ENCODE measurements at places on chromosomes 3 and 15. TPM values are rescaled to one million over a fixed set of nuclear protein-coding genes. Genes with fewer than 3 reads are reported as not detected.
A peak's percentile ranks its signal among the peaks of the same experiment; 100 is the strongest.

The HYAL1 gene
- total RNA-seq: 0.18 TPM

The CASR gene
- not detected for total RNA-seq

The ELL3 gene
- total RNA-seq: 6.8 TPM

The KCNAB1 gene
- total RNA-seq: not detected

The UNC13C gene
- not detected for total RNA-seq

The NR1I2 gene
- total RNA-seq: not detected

The LDHAL6B gene
- total RNA-seq: not detected

DNA sequence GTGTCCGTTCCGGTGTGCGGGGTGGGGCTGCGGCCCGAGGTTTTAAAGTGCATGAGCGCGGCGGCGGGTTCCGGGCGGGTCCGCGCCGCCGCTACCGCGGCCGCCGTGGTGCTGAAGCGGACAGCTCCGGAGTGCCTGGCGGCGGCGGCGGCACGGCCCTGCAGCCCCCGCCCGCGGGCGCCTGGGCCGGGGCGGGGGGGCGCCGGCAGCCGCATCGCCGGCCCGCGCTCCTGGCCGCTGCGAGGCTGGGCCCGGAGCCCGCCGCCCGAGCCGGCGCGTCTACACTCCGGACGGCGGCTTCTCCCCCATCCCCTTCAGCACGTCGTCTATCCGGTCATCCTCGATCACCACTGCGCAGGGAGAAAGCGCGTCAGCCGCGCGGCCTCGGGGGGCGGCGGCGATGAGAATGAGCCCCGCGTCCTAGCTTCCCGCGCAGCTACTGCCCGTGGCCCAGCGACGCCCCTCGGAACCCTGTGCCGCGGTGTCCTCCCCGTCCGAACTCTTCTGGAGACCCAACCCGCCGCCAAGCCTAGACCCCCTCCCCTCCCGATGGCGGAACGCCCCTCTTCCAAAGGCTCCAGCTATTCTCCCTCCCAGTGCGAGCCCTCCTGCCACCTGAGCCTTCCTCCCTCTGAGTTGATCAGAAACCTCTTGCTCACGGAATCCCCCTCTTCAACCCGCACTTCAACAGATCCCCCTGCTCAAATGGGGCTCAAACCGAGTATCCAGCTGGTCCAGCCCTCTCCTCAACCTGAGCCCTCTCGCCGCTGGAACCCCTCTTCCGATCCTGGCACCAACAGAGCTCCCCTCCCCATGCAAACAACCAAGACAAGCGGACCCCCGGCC, 1.3 kb downstream of the CAMK2N2 start:
- no peaks in the 10 kb centered on the region for H3K36me3 ChIP-seq
- no peaks in the 10 kb centered on the region for H3K27me3 ChIP-seq
- DNase-seq: no peak

GRCh38 chr15:74628199-74628598, 12.6 kb downstream of the CLK3 start:
- H3K4me3 ChIP-seq: no peak overlapping the region
- H3K36me3 ChIP-seq: peaks cover 26% of the 10 kb centered on the region
- no peak for DNase-seq
- H3K27me3 ChIP-seq: no peaks in the 10 kb centered on the region

GRCh38 chr3:194100856-194101390, 35.0 kb upstream of the HES1 start:
- no peak for DNase-seq
- no peak overlapping the region for H3K4me3 ChIP-seq
- H3K27ac ChIP-seq: no peak overlapping the region
- H3K4me1 ChIP-seq: peaks cover 25% of the 10 kb centered on the region
- H3K27me3 ChIP-seq: no peaks in the 10 kb centered on the region

DNA sequence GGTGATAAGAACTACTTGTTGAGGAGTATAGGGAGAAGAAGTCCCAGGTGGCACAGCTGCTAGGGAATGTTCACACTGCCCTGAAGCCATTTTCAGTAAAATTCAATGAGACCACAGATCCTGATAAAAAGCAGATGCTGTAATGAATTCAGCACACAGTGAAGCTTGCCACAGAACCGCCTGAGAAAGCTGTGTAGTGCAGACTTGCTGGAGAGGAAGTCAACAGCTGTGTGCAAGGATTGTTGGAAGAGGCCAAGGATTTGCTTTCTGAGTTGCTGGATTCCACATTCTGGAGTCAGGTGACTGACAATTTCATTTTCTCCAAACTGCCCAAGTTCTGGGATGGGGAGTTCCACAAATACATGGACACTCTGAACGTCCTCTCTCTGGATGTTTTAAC, 70.9 kb downstream of the ANP32A start:
- no peak overlapping the region for H3K27ac ChIP-seq
- DNase-seq: no peak
- H3K27me3 ChIP-seq: no peaks in the 10 kb centered on the region
- H3K4me1 ChIP-seq: no peaks in the 10 kb centered on the region
- H3K4me3 ChIP-seq: no peak overlapping the region
- no peaks in the 10 kb centered on the region for H3K36me3 ChIP-seq

DNA sequence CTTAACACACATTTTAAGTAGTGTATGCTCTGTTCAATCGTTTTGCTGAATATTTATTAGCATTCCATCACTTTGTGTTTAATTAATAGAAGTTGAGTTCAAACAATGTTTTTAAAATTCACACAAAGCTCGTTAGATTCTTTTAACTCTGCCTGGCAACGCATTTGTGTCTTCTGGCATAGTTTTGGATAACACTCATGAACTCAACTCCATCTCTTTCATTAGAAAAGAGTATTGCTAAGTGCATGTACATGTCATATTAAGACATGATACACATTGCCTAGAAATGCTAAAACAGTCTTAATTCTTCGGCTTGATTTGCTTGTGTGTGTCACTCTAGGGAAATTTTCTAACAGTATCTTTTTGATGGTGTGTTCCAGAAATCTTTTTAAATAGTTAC, 15.7 kb downstream of the TSC22D2 start:
- no peak for DNase-seq
- peaks cover 59% of the 10 kb centered on the region for H3K4me1 ChIP-seq
- no peak overlapping the region for H3K4me3 ChIP-seq
- peaks cover 13% of the 10 kb centered on the region for H3K36me3 ChIP-seq
- H3K27me3 ChIP-seq: no peaks in the 10 kb centered on the region

DNA sequence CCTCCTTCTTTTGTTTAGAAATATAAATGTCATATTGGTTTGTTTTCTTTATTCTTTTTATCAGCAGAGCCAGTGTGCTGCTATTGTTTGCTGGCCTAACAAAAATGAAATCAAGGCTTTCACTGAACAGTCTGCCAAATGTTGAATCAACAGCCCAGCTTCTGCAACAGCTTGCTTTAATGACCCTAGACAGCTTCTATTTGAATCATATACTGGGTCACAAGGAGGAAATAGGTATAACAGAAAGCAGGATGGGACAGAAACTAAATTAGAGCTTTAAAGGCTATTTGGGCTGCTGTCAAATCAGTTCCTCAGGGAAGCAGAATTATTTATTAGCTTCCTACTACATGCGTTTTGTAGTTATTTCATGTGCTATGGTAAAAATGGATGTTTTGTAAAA, 12.1 kb upstream of the DNAJC13 start:
- H3K27me3 ChIP-seq: peaks cover 40% of the 10 kb centered on the region
- H3K36me3 ChIP-seq: no peaks in the 10 kb centered on the region
- no peak for DNase-seq
- no peaks in the 10 kb centered on the region for H3K4me1 ChIP-seq

- no peaks in the 10 kb centered on the region for H3K27me3 ChIP-seq
- H3K36me3 ChIP-seq: no peaks in the 10 kb centered on the region
- peak overlapping the region; percentile 86 for H3K27ac ChIP-seq
- H3K4me3 ChIP-seq: no peak overlapping the region
- H3K4me1 ChIP-seq: peaks cover 33% of the 10 kb centered on the region
Observed at GRCh38 chr3:12194669-12195161, 36.0 kb upstream of the TIMP4 start.

GRCh38 chr3:135412475-135412874, 553.1 kb upstream of the PPP2R3A start:
- no peaks in the 10 kb centered on the region for H3K27me3 ChIP-seq
- no peaks in the 10 kb centered on the region for H3K4me1 ChIP-seq
- no peak for DNase-seq

- no peaks in the 10 kb centered on the region for H3K4me1 ChIP-seq
- H3K4me3 ChIP-seq: no peak overlapping the region
- no peak overlapping the region for H3K27ac ChIP-seq
Observed at GRCh38 chr15:75864213-75865059, 21.2 kb downstream of the UBE2Q2 start.

GRCh38 chr3:11447584-11448200, 175.5 kb downstream of the ATG7 start:
- H3K27me3 ChIP-seq: no peaks in the 10 kb centered on the region
- H3K27ac ChIP-seq: no peak overlapping the region
- DNase-seq: no peak
- no peaks in the 10 kb centered on the region for H3K36me3 ChIP-seq
- H3K4me1 ChIP-seq: no peaks in the 10 kb centered on the region
- no peak overlapping the region for H3K4me3 ChIP-seq

- no peak overlapping the region for H3K4me3 ChIP-seq
- no peak overlapping the region for H3K27ac ChIP-seq
- peaks cover 20% of the 10 kb centered on the region for H3K27me3 ChIP-seq
- DNase-seq: no peak
- peaks cover 3% of the 10 kb centered on the region for H3K36me3 ChIP-seq
Observed at GRCh38 chr3:155748611-155749365, 3.9 kb upstream of the PLCH1 start.

GRCh38 chr3:39271363-39271914, 8.4 kb downstream of the CX3CR1 start:
- H3K4me3 ChIP-seq: no peak overlapping the region
- H3K27me3 ChIP-seq: no peaks in the 10 kb centered on the region
- DNase-seq: no peak
- H3K27ac ChIP-seq: no peak overlapping the region
- no peaks in the 10 kb centered on the region for H3K4me1 ChIP-seq
- H3K36me3 ChIP-seq: no peaks in the 10 kb centered on the region

- no peaks in the 10 kb centered on the region for H3K27me3 ChIP-seq
- H3K4me1 ChIP-seq: 0 out of 2 replicates have a peak, but pooled peaks cover 4% of the 10 kb centered on the region
- no peak overlapping the region for H3K4me3 ChIP-seq
- H3K36me3 ChIP-seq: no peaks in the 10 kb centered on the region
Observed at GRCh38 chr3:42128526-42128925, 37.4 kb downstream of the TRAK1 start.

GRCh38 chr3:85603378-85603777, 644.6 kb downstream of the CADM2 start:
- no peaks in the 10 kb centered on the region for H3K36me3 ChIP-seq
- no peaks in the 10 kb centered on the region for H3K4me1 ChIP-seq
- no peak overlapping the region for H3K27ac ChIP-seq
- no peaks in the 10 kb centered on the region for H3K27me3 ChIP-seq
- no peak overlapping the region for H3K4me3 ChIP-seq
- no peak for DNase-seq

- no peak overlapping the region for H3K27ac ChIP-seq
- no peak overlapping the region for H3K4me3 ChIP-seq
- H3K36me3 ChIP-seq: no peaks in the 10 kb centered on the region
- no peaks in the 10 kb centered on the region for H3K4me1 ChIP-seq
- no peaks in the 10 kb centered on the region for H3K27me3 ChIP-seq
Observed at GRCh38 chr15:48671103-48672022, 25.9 kb upstream of the FBN1 start.

DNA sequence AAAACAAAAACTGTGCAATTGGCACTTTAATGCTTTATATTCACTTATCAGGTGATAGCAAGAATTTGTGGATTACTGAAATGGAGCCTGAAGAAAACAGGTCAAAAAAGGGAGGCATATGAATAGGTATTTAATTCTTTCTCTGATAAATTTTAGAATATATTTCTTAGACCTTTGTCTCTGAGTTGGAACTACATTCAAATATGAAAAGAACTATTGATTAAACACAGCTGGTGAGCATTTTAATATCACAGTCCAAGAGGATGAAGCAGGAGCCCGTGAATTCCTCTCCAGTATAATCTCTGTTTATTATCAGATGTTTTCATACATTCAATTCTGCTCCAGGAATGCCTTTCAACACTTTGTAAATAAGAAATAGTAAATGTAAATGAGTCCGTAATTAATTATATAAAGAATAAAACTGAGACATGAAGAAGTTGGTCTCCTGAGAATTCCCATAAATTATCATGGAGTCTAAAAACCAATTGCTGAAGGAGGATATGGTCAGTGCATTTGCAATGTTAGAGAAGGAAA, 86.3 kb upstream of the ARHGEF26 start:
- H3K27me3 ChIP-seq: no peaks in the 10 kb centered on the region
- H3K36me3 ChIP-seq: no peaks in the 10 kb centered on the region
- no peak for DNase-seq
- no peak overlapping the region for H3K27ac ChIP-seq
- H3K4me1 ChIP-seq: no peaks in the 10 kb centered on the region
- no peak overlapping the region for H3K4me3 ChIP-seq

Measured in Panc1 (cell line).